ENCODE measurements at places on chromosomes 12 and 14.

GRCh38 chr12:28068467-28068866 is 95.9 kb upstream of the PTHLH start:
- DNase-seq = no peak
- H3K4me3 ChIP-seq = no peak overlapping the region
- H3K27ac ChIP-seq = no peak overlapping the region
- no peaks in the 10 kb centered on the region for H3K4me1 ChIP-seq
- no peaks in the 10 kb centered on the region for H3K36me3 ChIP-seq

GRCh38 chr14:100203962-100204834 is 34.7 kb upstream of the YY1 start:
- no peaks in the 10 kb centered on the region for H3K36me3 ChIP-seq
- no peak for DNase-seq
- peaks cover 12% of the 10 kb centered on the region for H3K4me1 ChIP-seq

DNA sequence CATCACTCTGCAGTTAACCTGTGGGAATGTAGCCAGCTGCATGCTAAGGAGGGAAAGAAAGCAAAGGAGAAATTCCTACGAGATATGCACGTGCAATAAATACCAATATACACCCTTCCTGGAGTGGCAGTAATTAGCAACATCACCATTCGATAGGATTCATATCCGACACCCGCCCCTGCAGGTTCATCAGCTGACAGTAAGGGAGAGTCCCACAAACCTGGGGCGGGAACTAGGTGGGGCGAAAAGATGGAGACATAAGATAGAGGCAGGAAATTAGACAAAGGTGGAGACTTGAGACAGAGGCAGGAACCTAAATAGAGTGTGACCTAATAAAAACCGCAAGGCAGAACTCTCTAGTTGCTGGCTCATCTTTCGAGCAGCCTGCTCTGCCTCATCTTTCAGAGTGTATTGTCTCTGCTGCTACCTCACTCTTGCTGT is 51.6 kb downstream of the PLEKHG3 start:
- DNase-seq = peak; percentile 90
- no peak overlapping the region for H3K4me3 ChIP-seq
- H3K27ac ChIP-seq = peak overlapping the region; percentile 90
- H3K27me3 ChIP-seq = no peaks in the 10 kb centered on the region
- peaks cover 43% of the 10 kb centered on the region for H3K4me1 ChIP-seq

- H3K4me1 ChIP-seq = peaks cover 33% of the 10 kb centered on the region
- H3K36me3 ChIP-seq = no peaks in the 10 kb centered on the region
- no peaks in the 10 kb centered on the region for H3K27me3 ChIP-seq
- peak overlapping the region; percentile 51 for H3K27ac ChIP-seq
- no peak overlapping the region for H3K4me3 ChIP-seq
- DNase-seq = no peak
These were observed 124.4 kb upstream of the KRR1 start for GRCh38 chr12:75635606-75636444.

DNA sequence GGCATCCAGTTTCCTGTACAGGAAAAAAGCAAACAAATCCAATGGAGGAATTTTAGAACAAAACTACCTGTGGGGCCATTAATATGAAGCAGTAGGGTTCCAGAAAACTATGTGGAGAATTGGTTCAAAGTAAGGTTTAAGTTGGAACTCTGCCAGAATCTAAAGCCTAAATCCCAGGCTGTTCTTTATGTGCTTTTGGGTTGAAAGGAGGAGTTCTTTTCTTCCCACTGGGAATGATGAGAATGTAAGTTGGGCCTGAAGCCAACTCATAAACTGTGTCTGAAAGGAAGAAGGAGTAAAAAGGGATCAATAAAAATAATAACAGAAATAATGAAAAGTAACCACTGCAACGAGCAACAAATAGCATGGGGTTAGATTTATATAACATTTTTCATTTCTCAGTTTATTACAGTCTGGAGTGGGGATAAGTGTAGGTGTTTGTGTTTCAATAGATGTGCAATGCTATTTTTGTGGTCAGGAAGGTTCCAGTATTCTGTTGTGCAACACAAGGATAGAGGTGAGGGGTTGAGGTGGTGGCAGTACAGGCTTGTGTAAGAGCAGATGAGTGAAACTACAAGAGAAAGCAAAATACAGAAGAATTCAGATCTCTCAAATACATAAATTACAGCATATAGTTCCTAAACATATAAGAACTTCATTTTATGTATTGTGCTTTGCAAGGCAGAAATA is 373.6 kb downstream of the EMP1 start:
- H3K27ac ChIP-seq = no peak overlapping the region
- H3K4me3 ChIP-seq = no peak overlapping the region
- no peaks in the 10 kb centered on the region for H3K27me3 ChIP-seq

DNA sequence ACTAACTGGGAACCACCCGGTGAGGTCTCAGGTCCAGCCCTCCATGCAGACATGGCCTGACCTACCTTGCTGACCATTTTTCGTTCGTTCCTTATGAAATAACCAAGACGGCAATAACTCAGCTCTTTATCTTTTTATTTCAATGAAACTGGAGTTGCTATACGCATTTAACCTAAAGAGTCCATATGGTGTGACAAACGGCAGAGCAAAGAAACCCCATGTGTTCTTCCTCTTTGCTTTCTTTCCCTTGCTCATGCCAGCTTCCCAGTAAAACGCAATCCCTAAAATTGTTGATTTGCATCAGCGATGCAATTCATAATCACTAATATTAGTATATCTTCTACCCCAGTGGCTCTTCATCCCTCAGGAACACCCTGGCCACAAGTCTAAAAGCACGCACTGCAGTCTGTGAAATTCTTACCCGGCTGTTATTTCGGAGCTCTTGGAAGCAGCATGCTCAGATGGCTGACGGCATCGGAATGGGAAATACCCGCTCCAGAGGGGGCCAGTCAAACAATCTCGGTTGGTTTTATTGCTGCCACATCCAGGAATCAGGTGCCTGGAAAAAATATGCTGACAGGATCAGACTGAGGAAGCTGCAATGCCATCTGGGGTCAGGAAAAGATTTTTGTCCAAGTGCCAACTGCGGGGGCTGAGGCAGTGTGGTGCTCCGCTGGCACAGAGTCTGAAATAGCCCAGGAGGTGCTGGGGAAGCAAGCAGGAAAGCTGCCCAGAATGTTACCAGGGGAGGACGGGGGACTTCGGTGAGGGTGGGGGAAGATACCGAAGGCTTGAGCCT is 28.2 kb upstream of the KCNA1 start:
- no peaks in the 10 kb centered on the region for H3K27me3 ChIP-seq
- DNase-seq = no peak
- H3K27ac ChIP-seq = no peak overlapping the region
- H3K36me3 ChIP-seq = no peaks in the 10 kb centered on the region
- H3K4me1 ChIP-seq = no peaks in the 10 kb centered on the region

DNA sequence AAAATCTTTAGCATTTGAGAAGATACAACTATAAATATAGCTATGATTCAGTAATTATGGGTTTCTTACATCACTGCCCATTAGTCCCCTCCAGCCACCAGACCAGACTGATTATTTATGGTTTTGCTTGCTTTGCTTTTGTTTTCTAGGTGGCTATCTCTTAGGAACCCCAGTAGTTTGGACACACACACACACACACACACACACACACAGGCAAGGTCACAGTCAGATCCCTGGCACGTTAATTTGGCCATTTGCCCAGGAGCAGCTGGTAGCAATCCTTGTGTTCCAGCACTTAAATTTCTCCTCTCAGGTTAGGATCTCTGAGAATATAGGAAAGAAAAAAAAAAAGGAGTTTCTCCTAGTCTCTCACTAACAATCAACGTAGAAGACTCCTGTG is 90.2 kb upstream of the RESF1 start:
- H3K4me1 ChIP-seq = no peaks in the 10 kb centered on the region
- H3K36me3 ChIP-seq = no peaks in the 10 kb centered on the region
- DNase-seq = peak; percentile 43
- H3K4me3 ChIP-seq = no peak overlapping the region
- H3K27me3 ChIP-seq = no peaks in the 10 kb centered on the region
- H3K27ac ChIP-seq = no peak overlapping the region

DNA sequence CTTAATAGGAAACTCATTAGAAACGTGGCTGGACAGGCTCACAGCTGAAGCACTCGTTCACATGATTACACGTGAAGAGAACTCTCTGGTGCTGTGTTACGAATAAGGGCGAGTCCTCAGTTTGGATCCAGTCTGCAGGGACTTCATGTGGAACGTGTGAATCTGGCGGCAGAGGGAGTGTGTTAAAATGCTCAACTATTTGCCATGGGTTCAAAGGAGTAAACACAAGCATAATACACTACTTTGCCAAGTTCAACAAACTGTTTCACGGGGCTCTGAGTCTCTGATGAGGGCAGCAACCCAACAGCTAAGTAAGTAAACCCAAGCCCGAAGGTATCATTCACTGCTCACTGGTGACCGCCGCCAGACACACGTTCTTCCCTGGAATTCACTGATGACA is 42.4 kb downstream of the NUAK1 start:
- no peak overlapping the region for H3K4me3 ChIP-seq
- peaks cover 9% of the 10 kb centered on the region for H3K36me3 ChIP-seq
- no peak overlapping the region for H3K27ac ChIP-seq
- no peaks in the 10 kb centered on the region for H3K4me1 ChIP-seq

- no peaks in the 10 kb centered on the region for H3K27me3 ChIP-seq
- DNase-seq = no peak
- H3K27ac ChIP-seq = no peak overlapping the region
- H3K4me1 ChIP-seq = no peaks in the 10 kb centered on the region
These were observed 250.1 kb downstream of the NUAK1 start for GRCh38 chr12:105888696-105889095.

DNA sequence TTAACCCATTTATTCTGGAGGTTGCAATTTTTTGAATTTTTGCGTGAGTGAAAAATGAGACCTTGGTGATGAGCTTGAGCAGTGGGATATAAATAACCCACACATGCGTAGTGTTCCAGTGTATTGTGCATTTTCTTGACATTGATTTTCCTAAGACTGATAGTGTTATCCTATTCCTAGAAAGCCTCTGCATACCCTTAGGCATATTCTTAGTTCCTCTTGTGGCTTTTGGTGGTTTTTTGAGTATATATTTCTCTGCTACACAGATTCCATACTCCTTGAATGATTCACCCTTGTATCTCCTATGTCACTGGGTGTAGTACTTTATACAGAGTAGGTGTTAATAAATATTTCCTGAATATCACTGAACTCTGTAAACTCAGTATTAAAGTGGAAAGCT is 363.4 kb upstream of the PDE3A start:
- H3K27ac ChIP-seq = no peak overlapping the region
- H3K27me3 ChIP-seq = no peaks in the 10 kb centered on the region
- DNase-seq = no peak

Data from RWPE2 (cell line).